Hindlimb muscle (tissue), 1 donor: ENCODE measurements at places on chromosomes 11 and 22.

DNA sequence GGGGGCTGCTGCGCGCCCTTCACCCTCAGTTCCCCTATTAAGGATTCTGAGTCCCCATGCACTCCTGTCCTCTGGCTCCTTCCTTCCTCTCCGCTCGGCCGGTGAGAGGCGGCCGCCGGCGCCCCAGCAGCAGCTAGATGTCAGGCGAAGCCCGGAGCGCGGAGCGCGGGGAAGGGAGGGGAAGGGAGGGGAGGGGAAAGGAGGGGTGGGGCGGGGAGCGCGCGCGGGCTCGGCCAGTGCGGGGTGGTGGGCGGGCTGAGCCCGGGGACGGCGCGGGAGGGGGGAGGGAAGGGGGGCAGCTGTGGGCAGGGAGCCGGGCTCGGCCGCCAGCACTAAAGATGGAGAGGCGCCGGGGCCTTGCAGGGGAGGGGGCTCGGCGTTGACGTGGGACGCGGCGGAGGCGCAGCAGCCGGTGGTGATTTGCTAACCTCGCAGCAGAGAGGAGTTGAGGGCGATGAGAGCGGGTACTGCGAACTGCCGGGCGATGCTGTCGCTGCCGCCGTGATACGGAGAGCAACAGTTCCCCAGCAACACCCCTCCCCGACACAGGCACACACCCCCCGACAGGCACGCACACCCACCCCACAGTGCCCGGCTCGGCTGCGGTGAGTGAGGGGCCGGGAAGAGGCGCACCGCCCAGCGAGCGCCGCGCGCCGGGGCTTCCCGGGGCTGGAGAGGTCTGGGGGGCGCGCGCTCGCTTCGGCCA is at the start of gene ZBTB16:
Gene ZBTB16 (plus strand): TSS at position 434 of the 706 bp plus-strand sequence. CDS start 3,590 bp downstream, outside the sequence.
- peak; percentile 86 for DNase-seq

DNA sequence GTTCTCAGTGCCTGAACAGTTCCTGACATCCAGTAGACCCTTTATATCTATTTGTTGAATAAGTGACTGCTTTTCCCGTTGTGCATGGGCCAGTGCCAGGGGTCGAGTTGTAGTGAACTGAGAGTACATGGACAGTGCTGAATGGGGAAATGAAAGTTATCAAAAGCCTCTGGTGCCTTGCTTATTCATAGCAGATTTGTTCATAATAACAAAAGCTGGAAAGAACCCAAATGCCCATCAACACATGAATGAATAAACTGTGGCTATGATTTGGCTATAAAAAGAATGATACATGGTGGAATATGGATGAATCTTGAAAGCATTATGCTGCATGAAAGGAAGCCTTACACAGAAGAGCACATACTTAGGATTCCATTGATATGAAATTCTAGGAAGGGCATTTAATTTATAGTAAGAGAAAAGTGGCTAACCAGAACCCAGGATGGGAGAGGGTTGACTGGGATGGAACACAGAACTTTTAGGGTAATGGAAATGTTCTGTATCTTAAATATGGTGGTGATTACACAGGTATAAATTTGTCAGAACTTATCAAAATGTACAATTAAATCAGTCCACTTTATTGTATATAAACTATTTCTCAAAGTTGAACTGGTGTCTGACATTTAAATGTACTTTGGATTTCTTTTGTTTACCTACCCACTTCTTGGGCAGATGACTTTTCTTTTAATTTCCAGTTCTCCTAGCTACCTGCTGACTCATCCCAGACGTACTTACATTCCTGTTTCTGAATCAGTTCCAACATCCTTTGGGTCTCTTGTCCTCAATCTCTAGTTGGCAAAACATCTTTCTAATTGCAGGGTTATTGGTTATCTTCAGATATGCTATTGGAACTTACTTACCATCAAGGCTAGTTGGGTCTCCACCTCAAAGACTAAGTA is 42.8 kb downstream of the PACS1 start:
- no peak for DNase-seq

DNA sequence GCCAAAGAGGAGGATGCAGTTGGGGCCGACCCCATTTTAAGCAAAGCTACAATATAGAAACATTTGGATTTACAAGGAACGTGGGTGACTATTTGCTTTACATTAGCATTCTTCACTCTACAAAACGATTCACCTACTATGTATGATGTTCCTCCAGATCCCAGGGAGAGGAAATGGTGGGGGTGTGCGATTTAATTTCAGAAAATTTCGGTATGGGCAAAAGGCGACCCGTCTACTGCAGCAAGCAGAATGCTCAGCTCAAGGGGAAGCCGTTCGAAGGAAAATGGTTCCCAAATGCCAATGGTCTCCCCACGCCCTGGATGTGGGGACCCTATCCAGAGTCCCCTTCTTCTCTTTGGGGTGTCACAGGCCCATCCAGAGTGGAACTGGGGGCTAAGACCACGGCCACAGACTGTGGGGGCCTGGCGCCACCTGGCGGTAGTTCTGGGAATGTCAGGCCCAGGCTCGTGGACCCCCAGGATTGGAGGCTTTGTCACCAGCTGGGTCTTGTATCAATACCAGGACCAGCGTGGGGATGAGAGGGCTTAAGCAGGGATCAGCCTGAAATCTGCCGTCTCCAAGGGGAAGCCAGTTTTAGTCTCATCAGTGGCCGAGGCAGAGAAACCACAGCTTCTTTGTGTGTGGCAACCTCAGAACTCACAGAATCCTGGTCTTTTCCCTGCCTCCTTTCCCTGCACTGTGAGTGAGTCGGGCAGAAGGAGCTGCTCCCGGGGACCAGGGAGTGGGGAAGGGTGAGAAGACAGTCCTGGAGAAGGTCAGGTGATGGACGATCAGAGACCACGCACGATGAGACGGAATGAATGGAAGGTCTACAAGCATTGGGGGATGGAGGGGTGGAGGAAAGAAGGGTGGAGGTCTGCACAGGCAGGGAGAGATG is 8.4 kb downstream of the LRRC10B start:
- DNase-seq = no peak

DNA sequence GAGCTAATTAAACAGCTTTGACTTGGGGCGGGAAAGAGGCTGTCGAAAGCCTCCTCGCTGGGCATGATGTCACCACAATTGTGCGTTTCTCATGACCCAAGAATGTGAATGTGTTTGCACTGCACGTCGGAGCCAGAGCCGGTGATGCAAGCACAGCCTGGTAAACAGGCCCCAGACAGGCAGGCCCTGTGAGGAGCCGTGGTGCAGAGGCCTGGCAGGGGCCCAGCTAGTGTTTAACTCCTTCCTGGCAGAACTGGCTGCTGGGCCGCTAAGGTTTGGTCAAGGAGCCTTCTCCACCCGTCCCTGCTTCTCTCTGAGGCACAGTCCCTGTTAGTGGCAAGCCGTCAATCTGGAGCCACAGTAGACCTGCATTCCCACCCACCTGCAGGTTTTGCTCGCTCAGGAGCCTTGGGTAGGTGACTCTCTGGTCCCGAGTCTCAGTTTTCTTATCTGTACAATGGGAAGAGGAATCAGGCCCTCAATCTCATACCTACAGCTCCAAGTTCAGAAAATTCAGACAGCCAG is 25.4 kb upstream of the SMTN start:
- peak; percentile 83 for DNase-seq

DNA sequence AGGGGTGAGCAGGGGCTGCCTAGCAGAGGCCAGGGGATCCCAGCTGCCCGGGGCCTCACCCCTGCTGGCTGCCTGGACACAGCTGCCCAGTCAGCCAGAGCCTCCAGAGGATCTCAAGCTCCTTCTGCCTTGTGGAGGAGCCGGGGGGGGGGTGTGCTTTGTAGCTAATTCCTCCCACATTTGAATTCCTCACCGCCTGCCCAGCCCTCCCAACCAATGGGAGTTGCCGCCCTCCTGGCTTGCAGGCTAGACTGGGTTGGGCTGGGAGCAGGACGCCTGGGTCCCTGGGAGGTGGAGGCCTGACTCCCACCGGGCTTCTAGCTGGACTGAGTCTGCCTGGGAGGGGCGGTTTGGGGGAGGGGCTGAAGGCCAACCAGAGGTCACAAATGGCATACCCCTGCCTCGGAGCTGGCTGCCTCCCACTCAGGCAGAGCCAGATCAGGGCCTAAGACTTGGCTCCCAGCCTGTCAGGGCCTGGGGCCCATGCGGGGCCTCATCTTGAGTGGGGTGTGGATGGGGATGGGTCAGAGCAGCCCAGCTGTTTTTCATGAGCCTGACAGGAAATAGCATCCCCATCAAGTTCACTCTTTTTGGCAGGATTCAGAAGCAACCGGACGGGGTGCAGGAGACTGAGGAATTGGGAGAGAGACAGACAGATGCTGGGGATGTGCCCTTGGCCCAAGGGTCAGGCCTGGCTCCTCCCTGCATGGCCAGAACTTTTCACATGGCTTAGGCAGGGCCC is 29.2 kb upstream of the PDE2A start:
- DNase-seq = peak; percentile 82

- no peak for DNase-seq
These were observed 34.2 kb downstream of the TMEM184B start for GRCh38 chr22:38238519-38239071.

GRCh38 chr11:105399511-105399910 is 210.4 kb upstream of the GRIA4 start:
- no peak for DNase-seq

DNA sequence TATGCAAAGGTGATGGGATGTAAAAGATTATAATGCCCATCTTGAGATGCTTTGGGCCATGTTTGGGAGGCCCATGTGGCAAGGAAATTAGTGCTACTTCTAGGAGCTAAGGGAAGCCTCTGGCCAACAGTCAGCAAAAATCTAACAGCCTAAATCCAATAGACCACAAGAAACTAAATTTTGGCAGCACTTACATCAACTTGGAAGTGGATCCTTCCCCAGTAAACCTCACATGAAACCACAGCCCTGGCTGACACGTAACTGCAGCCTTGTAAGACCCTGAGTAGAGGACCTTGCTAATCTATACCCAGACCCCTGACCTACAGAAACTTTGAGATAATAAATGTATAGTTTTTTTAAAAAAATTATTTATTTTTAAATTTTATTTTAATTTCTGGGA is 13.1 kb upstream of the GRK3 start:
- no peak for DNase-seq

GRCh38 chr11:93902921-93903320 is 52.5 kb upstream of the VSTM5 start:
- DNase-seq = no peak

DNA sequence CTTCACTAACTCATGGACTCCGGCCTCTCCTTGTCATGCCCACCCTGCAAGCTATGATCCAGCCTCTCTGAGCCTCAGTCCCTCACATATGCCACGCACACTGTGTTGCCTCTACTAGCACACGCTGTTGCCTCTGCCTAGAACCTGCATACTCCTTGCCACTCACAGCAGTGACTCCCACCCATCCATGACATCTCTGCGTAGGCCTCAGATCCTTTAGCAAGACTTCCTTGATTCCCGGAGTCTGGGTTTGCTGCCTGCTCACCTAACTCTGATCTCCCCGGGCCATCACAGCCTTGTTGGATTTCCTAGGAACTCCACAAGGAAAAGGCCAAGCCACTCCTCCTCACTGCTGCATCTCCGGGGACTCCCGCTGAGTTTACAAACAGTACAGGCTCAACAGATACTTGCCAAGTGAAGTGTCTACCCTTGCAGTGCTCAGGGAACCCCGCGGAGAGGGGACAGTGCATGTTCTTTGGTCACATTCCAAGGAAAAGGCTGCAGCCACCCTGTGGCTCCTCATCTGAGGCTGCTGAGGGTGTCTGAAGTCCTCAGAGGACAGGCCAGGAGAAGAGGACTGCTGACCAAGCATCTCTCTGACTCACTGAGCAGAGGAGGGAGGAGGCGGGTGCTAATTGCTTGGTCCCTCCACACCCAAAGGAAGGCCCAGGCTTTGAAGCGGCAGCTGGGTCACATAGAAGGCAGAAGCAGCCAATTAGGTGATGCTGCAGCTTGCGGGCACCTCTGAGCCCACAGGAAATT is 42.4 kb upstream of the NAV2 start:
- no peak for DNase-seq
